T follicular helper cell (primary cell): ENCODE measurements at places on chromosomes 2 and 18.

GRCh38 chr2:127770973-127771735 is 39.8 kb downstream of the WDR33 start:
- no peak for DNase-seq

DNA sequence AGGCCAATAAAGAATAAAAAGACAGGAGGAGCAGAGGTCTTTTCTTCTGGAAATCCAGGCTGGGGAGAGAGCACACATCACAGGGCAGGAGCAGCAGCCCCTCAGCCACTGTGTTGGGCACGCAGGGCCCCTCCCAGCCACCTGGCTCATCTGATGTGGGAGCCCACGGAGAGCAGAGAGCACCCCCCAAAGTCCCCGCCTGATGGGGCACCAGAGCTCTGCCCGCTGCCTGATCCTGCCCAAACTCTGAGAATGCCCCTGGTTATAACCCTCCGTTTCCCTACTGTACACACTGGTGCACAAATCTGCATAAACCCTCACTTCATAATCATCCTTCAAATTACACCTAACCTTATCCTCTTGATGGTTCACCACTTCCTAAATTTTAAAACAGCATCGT is 111.3 kb downstream of the HDAC4 start:
- DNase-seq: no peak

GRCh38 chr2:47174733-47175361 is 19.7 kb upstream of the STPG4 start:
- peak; percentile 27 for DNase-seq

- no peak for DNase-seq
These were observed 34.1 kb upstream of the GRB14 start for GRCh38 chr2:164655336-164655735.

DNA sequence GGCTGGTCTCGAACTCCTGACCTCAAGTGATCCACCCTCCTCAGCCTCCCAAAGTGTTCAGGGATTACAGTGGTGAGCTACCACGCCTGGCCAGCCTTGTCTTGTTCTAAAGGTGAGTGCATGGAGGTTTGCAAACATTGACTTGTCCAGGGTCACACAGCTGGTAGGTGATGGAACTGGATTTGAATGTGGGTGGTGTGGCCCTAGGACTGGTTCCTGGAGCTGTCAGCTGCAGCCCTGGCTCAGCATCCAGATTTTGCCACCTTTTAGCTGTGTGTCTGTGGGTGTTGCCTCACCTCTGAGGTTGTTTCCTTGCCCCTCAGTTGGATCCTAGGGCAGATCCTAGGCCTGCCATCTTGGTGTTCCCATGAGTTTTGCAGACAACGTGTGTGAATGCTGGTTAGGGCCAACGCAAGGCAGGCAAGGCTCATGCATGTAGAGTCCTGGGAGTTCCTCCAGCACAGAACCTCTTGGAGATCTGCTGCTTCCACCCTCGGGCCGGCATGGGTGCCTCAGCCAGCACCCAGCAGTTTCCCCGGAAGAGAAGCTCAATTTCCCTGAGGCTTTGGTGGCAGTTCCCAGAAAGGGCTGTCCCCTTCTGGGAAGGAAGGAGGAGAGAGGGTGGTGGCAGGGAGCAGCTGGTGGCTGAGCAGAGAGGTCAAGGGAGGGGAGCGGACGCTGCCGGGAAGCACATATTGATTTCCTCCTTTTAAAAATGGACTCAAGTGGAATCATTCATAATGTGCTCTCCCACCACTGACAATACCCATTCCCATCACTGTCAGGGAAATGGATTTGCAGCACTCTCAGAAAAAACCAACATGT is 127.6 kb upstream of the HS6ST1 start:
- no peak for DNase-seq

GRCh38 chr2:209049608-209050007 is 374.2 kb upstream of the MAP2 start:
- no peak for DNase-seq

- DNase-seq: no peak
These were observed 16.9 kb downstream of the RAB31 start for GRCh38 chr18:9724797-9725585.

DNA sequence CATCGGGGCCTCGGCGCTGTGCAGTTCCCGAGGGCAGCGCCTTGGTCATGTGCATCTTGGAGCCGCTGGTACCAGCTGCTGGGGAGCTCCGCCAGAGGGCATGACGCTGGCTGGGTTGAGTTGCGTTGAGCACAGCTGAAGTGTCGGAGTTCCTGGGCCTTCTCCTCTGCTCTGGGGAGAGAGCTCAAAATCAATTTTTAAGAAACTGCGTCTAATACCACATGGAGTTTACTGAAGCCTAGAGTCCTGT is 48.7 kb downstream of the GREB1 start:
- no peak for DNase-seq

DNA sequence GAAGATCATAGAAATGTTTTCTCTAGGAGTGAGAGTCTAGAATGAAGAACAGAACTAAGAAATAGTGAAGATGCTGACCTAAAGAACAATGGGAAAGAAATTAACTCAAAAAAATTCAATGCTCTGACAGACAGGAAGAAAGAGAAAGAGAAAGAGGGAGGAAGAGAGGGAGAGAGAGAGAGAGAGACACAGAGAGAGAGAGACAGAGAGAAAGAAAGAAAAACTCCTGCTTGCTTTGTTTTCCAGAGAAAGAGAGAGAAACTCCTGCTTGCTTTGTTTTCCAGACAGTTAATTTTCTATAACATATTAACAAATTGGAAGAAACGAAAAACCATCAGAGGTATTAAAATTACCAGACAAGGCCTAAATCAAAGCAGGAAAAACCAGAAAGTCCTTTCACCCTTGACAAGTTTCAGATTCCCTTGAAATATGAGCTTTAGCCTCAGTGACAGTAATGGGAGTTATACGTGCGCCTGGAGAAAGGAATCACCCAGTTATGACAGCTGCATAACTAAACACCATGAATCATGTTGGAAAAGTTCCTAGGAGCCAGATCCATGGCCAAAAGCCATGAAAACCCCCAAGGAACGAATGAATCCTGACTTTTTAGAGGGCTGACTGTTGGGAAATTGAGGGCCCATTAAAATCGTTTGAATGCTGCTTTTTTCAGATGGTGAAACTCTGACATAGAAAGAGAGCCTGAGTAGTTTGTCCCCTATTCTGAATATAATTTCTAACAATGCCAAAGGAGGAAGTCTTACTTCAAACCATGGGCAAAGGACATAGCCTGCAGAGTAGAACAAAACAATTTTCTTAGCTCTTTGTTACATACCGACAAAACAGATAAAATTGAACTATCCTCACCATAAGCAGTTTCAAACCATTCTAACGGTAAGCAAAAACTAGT is 228.6 kb upstream of the CHST9 start:
- no peak for DNase-seq

- no peak for DNase-seq
These were observed 38.2 kb upstream of the PNO1 start for GRCh38 chr2:68119504-68119903.

- no peak for DNase-seq
These were observed 125.3 kb downstream of the ANTXR1 start for GRCh38 chr2:69138247-69138772.

- no peak for DNase-seq
These were observed 65.3 kb upstream of the MAPK4 start for GRCh38 chr18:50494569-50494968.

DNA sequence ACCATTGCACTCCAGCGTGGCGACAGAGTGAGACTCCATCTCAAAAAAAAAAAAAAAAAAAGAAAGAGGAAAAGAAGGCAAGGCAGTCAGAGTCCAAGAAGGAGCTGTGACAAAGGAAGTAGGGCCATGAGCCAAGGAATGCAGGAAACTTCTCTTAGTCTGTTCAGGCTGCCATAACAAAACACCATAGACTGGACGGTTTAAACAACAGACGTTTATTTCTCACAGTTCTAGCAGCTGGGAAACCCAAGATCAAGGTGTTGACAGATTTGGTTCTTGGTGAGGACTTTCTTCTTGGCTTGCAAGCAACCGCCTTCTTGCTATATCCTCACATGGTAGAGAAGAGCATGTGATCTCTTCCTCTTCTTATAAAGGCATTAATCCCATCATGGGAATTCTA is 13.1 kb upstream of the SUMO1 start:
- DNase-seq: no peak

GRCh38 chr2:217988014-217988839 is 14.6 kb downstream of the TNS1 start:
- peak; percentile 25 for DNase-seq

DNA sequence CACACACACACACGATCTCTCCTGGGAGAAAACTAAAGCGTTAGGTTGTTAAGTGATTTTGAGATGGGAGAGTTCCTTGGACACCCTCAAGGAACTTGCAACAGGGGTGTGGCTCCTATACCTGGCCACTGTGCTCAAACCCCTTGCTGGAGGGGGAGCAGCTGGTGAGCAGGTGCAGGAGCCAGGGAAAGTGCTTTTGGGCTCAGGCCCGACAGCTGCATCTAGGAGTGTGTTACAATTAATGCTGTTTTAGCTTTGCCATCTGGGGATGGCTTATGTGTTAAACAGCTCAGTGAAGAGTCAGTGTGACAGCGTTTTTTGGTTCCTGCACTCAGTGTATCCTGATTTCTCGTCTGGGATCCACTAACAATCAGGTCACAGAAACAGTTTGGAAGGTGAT is 510.8 kb downstream of the TRIB2 start:
- no peak for DNase-seq

GRCh38 chr18:58567453-58568196 is 61.3 kb downstream of the ALPK2 start:
- no peak for DNase-seq

- no peak for DNase-seq
These were observed 230.1 kb downstream of the ALPK2 start for GRCh38 chr18:58398648-58399398.

DNA sequence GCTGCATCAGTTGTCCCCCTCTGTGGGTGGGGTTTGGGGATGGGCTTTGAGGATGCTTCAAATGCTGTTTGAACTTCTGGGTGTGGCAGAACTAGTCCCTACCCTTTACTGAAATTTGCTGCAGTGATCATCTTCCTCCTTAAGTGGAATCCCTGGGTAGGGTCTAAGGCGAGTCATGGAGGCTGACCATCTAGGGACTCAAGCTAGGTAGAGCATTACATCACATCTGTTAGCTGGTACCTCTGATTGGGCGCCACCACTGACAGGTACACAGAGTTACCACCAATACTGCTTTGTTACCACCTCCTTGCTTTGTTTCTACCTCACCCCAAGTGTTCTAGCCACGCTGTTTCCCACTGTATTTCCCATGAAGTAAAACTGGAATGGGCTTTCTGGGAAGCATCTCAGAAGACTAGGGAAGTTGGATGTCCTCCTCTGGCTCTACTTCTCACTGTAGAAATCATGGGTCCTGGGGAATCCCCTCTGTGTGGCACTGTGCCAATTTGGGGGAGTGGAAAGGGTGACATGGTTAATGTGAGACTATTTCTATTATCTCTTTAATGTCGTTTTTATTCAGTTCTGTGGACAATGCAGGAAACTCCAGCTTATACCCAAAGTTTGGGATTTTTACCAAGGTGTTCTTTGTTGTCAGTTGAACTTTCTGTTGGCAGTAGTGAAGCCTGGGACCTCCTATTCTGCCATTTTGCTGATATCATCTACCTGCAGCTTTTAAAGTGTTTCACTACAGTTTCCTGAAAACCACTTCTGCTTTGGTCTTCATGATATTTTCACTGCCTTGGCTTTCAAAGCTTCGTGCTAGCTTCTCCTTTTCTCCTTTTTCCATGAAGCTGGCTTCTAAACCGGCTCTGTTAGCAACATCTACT is 14.5 kb upstream of the SULT1C4 start:
- DNase-seq: no peak

DNA sequence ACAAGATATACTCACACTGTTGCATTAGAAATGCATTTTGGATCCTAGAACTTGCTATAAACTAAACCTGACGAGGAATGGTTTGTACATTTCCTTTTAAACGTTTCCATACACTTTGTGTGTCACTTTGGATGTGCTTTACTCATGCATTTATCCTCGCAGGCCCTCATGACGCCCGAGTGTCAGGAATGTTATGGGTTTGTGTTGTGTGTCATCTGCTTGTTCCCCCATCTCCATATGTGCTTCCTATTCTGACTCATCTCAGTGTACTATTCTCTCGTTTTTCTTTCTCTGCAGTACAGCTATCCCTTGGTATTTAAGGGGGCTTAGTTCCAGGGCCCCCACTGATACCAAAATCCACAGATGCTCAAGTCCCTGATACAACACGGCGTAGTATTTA is 121.5 kb upstream of the RASGRP3 start:
- no peak for DNase-seq

DNA sequence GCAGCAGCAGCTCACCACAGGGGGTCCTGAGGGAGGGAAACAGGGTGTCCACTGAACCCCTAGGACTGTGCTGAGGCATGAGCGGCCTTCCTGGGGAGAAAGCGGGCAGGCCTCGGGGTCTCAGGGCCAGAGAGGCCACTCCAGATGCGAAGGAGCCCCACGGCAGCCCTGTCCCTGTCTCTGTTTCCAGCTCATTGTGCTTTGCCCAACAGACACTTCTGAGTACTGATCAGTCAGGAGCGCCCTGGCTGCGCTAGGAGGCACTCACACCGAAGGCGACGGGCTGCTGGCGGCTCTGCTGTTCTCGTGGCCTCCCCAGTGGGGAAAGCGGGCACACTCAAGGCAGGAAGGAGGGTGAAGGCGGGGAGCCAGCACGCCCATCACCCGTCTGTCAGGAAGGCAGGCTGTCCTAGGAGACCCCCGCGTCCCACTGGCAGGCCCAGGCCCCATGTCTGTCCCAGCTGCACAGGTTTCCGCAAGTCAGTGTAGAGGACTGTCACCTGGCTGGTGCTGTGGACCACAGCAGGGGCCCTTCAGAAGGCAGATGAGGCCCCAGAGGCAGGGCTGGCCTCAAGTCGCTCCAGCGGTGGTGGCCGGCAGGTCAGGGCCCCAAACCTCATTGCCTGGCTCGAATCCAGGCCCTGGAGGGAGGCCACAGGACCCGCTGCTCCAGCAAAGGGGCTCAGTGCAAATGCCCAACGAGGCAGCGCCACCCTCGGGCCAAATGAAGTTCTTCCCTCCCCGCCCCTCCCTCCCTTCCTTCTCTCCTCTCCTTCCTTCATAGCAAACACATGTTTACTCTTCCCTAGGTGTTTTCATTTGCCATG is 6.8 kb downstream of the ESPNL start:
- DNase-seq: no peak

GRCh38 chr2:86047575-86048382 is 57.9 kb downstream of the POLR1A start:
- no peak for DNase-seq

DNA sequence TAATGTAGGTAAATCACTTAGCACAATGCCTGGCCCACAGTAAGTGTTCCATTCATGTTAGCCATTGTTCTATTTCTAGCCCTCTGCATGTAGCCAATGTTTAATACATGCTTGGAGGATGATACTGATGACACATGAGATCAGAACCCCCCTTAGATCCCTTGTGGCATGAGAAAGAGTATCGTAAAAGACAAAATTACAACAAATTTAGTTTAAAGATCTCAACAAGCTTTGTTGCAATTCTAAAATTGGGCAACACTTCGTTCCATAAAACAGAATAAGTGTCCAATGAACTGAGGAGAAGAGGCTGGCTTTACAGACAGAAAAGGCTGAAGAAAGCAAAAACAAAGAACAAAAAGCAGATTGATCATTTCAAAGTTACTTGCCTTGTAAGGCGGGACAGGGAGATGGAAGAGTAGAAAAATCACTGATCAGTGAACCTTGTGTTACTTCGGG is 148.7 kb upstream of the SLC1A4 start:
- no peak for DNase-seq

GRCh38 chr2:196288006-196288538 is 116.7 kb upstream of the STK17B start:
- DNase-seq: no peak
